ENCODE measurements at places on chromosomes 12 and 14.

GRCh38 chr14:74364271-74364880 is 16.1 kb downstream of the VRTN start:
- DNase-seq = no peak

DNA sequence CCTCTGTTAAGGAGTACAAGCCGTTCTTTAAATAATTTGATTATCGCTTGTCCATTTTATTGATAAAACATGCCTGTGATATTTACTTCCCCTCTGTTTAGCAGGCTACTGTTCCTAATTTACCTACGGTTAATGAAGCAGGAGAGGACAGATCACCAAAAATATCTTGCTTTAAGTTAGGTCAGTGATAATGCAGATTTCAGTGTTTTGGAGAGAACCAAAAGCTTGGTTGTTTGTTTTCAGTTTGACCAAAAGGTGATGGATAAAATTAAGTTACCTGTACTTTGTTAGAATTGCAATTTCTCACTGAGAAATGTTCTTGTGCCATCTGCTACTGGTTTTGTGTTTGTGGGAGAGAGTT is 958 bp downstream of the SPATS2 start:
- no peak for DNase-seq

DNA sequence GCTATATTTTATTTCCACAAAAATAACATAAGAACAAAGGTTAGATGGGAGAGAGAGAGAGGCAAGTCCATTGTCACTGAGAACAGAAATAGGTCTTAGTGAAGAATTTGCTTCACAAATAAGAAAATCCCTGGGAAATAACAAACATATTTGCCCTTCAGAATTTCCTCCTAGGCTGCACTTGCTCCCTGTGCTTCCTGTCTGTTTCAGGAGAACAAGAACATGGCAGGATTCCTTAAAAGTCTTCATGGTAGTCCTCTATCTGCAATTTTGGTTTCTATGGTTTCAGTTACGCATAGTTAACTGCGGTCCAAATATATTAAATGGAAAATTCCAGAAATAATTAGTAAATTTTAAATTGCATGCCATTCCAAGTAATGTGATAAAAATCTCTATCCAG is 34.1 kb downstream of the SENP1 start:
- no peak for DNase-seq

GRCh38 chr14:60656686-60657455 is 7.6 kb upstream of the SIX1 start:
- peak; percentile 66 for DNase-seq

GRCh38 chr14:74648601-74649000 is 36.6 kb upstream of the LTBP2 start:
- DNase-seq = peak; percentile 25

DNA sequence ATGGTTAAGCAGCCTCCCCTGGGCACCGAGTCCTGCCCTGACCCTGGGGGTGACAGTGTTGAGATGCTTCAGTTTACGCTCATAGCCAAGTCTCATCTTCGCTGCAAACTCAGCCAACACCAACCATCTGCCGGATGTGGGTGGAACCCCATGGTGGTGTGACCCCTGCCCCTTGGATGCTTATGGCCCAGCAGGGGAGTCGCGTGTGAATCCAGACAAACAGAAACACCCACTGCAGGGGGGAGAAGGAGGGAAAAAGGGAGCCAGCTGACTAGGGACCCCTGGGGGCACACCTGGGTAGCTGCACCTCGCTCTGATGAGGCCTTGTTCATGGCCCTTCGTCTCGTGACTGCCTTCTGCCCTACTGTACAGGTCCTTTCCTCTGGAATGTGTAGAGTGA is 23.8 kb downstream of the AACS start:
- DNase-seq = no peak

- DNase-seq = peak; percentile 17
Observed at GRCh38 chr12:98188650-98189077, 326.7 kb upstream of the TMPO start.

DNA sequence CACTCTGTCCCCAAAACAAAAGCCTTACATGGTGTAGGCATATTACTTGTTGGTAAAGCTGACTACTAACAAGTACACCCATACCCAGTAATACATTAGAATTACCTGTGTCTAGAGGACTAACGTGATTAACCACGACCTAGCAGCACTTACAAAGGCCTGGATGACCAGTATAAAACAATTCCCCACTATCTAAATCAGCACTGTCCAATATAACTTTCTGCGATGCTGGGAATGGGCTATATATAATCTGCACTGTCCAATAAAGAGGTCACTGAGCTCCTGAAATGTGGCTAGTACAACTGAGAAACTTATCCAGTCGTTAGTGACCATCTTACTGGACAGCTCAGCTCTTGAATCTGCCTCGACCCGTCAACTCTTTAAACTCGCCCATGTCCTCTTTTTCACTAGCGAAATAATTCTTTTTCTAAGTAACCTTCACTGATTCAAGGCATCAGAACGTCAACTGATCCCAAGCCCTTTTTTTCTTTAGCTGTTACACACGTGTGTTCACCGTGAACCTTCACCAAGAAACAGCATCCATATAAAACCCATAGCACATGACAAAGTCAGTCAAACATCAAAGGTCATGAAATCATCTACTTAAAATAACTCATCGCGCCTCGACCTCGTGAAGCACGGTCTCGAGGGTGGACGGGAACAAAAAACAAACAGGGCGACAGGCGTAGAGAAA is 905 bp upstream of the CIPC start:
- peak; percentile 34 for DNase-seq

GRCh38 chr12:89662623-89663022 is 46.0 kb downstream of the ATP2B1 start:
- no peak for DNase-seq

DNA sequence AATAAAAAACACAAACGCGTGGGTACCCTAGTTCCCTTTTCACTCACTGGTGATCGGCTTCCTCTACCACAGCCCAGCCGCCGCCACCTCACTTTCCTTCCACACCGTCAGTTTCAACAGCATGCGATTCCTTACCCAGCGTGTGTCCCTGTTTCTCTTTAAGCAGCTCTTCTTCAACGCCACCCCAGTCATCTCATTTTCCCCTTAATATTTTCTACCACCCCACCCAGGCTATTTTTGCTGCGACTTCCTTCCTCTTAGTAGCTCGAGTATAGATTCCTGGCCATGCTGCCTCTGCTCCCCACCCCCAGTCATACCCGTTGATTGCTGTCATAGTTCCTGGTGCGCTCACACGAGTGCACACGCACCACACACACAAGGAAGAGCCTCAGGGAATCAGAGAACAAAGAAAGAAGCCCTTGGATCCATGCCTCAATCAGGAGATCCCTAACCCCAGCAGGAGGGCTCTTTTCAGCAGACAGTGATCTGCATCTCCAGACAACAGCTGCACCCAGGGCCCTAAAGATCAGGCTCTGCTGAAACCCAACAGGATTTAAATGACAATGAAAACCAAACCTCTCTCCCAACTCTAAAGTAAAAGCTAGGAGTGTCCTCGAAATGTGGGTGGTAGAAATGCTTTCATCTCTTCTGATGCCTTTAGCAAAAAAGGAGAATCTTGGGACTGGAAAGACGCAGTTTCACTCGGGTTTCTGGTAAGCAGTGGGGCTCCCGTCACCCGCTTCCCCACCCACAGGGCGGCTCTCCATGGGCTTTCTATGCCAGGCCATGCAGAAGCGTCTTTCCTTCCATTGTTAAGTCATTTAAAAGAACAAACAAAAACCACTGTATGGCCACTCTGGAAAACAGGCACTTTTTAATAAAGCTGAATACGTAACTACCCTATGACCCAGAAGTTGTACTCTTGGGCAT is 23.8 kb downstream of the VPS37B start:
- peak; percentile 92 for DNase-seq
